ENCODE measurements at places on chromosomes 16 and 17.

DNA sequence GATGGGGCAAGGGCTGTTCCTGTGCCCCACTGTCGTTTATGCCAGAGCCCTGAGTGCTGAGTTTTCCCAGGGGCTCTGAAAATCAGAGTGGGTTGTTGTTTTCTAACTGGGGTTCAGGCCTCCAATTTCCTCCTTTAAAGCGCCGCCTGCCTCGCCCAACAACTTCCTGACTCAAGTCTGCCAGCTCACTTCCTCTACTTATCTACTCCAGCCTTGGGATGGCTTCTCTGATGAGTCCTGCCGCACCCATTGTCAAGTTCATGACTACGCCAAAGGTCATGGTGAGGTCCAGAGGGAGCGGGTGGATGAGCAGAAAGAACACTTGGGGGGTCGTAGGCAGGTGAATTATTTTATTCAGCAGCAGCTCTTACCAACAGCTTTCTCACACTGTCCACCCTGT, 104.7 kb downstream of the UTP18 start:
- no peak for ATAC-seq

GRCh38 chr17:46952115-46952514, 26.9 kb downstream of the RPRML start:
- ATAC-seq = no peak

GRCh38 chr17:67868176-67868575, 42.9 kb downstream of the BPTF start:
- ATAC-seq = no peak

GRCh38 chr17:50487213-50488096, 8.8 kb downstream of the RSAD1 start:
- peak; percentile 48 for ATAC-seq

DNA sequence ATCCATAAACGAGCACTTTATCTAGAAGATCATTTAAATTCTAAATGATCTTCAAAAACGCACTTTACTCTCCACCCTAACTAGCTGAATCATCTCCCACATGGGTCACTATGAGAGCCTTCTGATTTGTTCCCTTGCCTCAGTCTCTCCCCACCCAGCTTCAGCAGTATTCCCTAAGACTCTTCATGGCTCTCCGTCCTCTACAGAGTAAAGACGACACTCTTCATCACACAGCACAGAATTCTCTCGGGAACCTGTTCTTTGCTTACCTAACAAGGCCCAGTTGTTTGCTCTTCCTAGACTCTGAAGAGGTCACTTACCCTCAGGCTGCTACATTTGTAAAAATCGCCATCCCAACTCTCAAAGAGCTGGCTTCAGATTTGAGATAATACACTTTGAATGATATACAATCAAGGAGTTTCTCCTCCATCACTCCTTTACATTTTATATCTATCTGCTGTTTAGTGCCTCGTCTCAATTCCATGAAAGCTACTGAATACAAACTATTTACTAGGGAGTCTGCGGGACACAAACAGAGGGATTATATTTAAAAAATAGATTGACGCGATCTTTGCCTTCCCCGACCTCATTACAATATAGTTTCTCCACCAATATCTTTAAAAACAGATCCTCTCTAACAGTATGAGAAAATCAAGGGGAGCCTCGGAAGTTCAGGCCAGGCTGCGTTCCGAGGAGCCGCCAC, 511 bp upstream of the LIG3 start:
- ATAC-seq = no peak

GRCh38 chr17:15479703-15480102, 12.3 kb upstream of the CDRT4 start:
- ATAC-seq = no peak

DNA sequence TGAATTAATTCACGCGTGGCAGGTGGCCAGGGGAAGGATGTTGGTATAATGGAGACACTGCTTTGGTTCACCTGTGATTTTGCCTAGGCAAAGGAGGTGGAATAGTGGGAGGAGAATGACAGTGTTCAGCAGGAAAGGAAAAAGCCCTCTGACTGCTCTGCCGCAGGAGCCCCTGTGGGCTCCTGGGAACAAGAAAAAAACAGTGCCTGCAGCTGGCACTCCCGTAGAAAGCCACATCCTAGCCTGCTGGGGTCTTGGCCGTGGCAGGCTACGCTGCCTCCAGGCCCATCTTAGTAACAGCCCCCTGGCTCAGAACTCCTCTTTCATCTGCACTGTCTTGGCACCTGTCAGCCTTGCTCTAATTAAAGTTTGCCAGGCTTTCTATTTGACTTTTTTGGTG, 20.6 kb downstream of the ADORA2B start:
- ATAC-seq = no peak

GRCh38 chr16:842061-842476, 41.5 kb upstream of the GNG13 start:
- no peak for ATAC-seq

DNA sequence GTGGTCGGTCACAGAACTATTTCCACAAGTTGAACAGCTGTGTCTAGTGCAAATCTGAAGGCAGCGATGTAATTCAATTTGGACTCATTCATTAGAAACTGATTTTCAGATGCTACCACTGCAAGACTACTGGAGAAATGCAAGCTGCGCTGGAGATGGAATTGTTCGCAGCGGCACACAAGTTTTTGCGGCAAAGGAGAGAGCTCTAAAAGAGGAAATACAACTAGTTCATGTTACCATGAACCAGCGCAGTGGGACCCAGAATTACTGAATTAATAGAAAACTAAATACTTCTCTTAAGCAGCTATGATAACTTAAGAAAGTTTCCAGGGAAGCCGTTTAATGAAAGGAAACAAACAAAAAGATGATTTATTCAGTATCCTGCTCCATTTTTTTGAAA, 1.9 kb downstream of the CREBBP start:
- ATAC-seq = no peak

- no peak for ATAC-seq
Observed at GRCh38 chr16:13439766-13440165, 480.2 kb upstream of the ERCC4 start.

DNA sequence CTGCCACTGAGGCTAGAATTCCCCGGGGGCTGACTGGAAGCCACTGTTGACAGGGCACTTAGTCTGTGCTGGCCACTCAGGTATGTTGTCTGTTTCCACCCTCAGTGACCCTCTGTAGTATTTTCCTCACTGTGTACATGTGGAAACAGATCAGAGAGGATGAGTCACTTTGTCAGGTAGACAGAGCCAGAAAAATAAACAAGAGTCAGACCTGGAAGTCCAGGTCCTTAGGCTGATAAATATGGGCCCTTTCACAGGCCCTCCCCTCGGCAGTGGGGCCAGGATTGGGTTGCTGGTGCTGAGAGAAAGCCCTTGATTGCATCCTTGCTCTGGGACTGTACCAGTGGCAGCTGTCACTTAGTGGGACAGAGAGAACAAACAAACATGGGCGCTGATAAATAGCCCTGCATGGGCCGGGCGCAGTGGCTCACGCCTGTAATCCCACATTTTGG, 21.3 kb downstream of the PGS1 start:
- no peak for ATAC-seq

- ATAC-seq = no peak
Observed at GRCh38 chr16:8831871-8832716, 34.5 kb downstream of the PMM2 start.

DNA sequence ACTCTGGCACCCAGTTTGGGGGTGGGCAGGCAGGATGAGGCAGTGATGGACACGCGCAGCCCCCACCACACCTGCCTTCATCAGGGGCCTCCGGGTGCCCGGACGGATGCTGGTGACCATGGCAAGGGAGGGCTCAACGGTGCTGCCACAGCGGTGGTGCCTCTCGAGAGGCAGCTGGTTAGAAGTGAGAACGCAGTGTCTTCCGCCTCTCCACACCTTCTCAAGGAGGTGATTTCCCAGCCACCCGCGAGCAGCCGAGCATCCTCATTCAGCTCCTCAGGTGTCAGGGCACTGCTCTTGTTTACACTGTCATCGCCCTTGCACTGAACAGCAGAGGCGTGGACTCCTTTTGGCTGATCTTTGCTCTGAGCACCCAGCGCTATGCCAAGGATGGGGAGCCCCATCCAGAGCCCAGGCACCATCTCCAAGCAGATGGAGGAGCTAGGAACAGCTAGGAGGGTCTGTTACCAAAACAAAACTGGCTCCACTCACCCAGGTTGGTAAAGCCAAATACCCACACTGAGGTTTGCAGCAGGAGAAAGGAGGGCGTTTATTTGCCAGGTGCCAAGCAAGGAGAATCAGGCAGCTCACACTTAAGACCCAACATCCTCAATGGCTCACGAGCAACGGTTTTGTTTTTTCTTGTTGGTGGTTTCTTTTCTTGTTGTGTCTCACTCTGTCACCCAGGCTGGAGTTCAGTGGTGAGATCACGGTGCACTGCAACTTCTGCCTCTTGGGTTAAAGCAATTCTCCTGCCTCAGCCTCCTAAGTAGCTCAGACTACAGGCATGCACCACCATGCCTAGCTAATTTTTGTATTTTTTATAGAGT, 174.3 kb upstream of the TNRC6C start:
- peak; percentile 94 for ATAC-seq

- ATAC-seq = no peak
Observed at GRCh38 chr17:29066606-29067005, 23.7 kb downstream of the PIPOX start.

GRCh38 chr16:67091906-67092566, 17.7 kb upstream of the PHAF1 start:
- ATAC-seq = peak; percentile 55

DNA sequence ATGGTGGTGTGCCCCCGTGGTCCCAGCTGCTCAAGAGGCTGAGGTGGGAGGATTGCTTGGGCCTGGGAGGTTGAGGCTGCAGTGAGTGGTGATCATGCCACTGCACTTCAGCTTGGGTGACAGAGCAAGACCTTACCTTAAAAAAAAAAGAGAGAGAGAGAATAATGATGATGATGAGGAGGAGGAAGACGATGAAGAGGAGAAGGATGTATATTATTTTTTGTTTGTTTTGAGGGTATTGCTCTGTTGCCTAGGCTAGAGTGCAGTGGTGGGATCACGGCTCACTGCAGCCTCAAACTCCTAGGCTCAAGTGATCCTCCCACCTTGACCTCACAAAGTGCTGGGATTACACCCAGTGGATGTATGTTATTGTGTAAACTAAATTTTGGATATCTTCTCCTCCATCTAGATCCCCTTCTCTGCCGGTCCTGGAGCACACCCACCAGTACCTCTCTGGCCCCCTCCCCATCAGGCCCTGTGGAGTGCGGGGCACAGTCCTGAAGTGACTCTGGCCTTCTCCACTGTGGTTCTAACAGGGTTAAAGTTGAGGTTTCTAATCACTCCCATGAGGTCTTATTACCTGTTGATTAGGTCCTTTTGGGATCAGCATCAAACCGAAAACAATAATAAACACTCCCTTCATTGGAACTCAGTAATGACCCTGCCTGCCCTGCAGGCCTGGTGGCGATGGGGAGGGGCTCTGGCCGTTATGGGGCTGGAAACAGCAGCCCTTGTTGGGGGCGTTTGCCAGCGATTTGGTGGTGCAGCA, 60.5 kb upstream of the ZFHX3 start:
- ATAC-seq = no peak

DNA sequence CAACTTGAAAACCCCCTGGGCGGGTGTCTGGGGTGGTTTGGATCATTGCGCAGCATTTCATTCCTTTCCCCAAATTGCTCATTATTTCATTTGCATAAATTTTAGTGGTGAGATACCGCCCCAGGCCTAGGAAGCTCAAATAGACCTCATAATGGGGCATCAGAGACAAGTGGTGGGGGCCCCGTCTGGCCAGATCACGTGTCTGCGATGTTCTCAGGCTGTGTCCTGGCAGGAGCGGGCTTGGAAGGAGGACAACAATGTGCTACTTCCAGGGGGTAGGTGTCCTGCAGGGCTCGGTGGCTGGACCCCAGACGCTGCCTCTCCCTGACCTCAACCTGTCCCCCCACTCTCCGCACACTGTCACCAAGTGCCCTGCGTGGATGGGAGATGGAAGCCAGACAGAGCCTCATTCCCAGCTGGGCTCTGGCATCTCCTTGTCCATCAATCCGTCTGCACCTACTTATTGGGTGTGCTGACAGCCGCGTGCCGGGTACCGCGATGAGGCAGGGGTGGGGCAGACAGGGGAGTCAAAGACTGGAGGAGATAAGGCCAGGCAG, 116.9 kb downstream of the NTN1 start:
- no peak for ATAC-seq

DNA sequence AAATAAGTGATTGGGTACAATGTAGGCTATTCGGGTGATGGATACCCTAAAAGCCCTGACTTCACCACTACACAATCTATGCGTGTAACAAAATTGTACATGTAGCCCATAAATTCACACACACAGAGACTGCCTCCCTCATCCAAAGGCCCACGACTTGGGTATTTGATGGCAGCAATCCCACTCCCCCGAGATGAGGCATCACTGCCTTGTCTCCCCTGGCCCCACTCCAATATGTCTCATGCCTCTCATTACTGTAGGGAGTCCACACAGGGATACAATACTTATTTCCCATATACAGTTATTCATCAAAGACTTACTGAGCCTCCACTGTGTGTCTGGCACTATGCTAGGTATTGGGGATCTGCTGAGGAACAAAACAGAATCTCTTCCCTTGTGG, 192.6 kb downstream of the CBLN1 start:
- no peak for ATAC-seq

GRCh38 chr16:53129281-53130158, 74.7 kb downstream of the CHD9 start:
- ATAC-seq = no peak

- ATAC-seq = no peak
Observed at GRCh38 chr16:77133706-77134105, 57.3 kb upstream of the MON1B start.

- ATAC-seq = no peak
Observed at GRCh38 chr16:85390511-85391174, 222.5 kb upstream of the GSE1 start.

- peak; percentile 87 for ATAC-seq
Observed at GRCh38 chr17:49292901-49293300, 62.3 kb upstream of the PHOSPHO1 start.

DNA sequence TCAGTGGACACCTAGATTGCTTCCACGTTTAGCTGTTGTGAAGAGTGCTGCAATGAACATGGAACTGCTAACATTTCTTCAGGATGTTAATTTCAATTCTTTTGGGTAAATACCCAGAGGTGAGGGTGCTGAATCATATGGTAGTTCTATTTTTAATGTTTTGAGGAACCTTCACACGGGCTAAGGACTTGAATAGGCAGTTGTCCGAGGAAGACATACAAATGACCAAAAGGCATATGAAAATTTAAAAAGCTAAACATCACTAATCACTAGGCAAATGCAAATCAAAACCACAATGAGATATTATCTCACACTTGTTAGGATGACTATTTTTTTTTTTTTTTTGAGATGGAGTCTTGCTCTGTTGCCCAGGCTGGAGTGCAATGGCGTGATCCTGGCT, 173.3 kb downstream of the PRKCB start:
- no peak for ATAC-seq

DNA sequence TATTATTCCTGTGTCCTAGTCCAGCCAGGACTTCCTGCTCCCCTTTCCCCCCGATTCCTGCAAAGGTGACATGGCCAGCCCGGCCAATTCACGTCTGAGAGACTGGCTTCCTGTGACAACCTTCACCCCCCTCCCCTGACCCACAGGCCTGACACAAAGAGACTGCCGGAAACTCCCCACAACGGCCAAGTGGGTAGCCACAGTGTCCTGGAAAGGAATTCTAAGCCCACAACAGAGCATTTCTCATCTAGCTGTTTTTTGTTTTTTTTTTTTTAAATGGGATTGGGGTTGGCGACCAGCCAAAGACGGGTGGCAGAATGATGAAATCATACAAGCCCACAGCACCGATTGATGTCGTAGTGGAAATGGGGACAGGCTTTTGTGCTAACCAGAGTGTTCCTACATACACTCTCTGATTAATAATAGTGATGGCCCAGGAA, 2.8 kb upstream of the XAF1 start:
- peak; percentile 36 for ATAC-seq

Measured in activated CD4-positive, CD25-positive, alpha-beta regulatory T cell treated with anti-CD3 and anti-CD28 coated beads, Interleukin-2, amount 50 U/mL, for 24 hours (primary cell).